ENCODE measurements at places on chromosomes 13 and 19. TPM values are rescaled to one million over a fixed set of nuclear protein-coding genes. Genes with fewer than 3 reads are reported as not detected.

GRCh38 chr13:67914535-67914934 lies 684.4 kb upstream of the PCDH9 start:
- DNase-seq = no peak

DNA sequence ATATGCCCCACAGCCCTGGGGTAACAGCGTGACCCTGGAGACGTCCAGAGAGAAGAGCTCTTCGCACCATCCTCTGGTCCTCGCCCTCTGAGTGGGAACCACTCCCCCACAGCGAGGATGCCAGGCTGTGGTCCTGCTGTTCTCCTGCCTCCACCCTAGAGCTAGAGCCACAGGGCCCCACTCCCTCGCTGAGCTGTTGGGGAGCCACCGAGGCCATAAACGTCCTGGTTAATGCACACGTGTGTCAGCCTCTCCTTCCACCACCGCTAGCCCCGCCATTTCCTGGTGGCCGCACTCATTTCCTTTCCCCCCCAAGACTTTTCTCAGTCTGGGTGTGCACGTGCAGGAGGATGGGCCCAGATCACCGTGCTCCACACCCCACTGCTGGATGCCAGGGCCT lies 11.5 kb downstream of the CEACAM16 start:
- no peak for DNase-seq

DNA sequence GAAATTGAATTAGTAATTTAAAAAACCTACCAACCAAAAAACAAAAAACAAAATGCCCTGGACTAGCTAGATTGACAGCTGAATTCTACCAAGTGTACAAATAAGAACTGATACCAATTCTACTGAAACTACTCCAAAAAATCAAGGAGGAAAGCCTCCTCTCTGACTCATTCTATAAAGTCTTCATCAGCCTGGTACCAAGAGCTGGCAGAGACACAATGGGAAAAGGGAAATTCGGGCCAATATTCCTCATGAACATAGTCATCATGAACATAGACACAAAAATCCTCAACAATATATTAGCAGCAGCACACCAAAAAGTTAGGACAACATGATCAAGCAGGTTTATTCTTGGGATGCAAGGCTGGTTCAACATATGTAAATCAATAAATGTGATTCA lies 2667.7 kb upstream of the PCDH20 start:
- DNase-seq = peak; percentile 10

DNA sequence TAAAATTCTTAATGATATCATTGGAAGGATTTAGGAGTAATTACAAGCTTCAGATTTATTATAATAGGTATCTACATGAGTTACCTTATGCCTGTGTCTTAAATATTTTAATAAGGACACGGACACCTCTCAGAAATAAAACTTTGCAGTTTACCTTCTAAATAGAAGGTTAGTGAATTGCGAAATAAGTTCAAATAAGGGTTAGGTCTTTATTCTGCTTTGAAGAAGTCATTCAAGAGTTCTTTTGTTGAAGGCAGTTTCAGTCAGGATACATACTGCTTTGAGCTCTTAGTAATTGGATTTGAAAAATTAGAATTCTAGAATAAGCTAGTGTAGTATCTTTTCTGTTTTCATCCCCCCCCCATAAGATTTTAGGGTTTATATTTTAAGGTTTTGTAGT lies 53.0 kb downstream of the NAA16 start:
- DNase-seq = no peak

DNA sequence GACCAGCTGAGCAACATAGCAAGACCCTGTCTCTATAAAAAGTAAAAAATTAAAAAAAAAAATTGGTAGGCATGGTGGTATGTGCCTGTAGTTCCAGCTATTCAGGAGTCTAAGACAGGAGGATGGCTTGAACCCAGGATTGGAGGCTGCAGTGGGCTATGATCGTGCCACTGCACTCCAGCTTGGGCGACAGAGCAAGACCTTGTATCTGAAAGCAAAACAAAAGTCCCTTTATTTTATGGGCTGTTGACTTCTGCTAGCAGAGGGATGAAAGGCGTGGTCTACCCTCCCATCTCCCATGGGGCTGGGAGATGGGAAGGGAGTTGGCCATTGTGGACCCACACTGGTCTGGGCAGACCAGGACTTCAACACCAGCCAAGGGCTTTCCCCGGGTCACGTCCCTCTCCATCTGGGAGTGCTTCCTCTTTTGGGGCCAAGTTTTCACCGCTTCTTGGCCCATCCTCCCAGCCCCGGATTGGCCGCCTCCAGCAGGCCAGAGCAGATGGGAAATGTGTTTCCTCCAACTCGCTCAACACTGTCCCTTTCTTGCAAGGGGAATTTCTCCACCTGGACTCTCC lies 2.2 kb upstream of the TNFSF9 start:
- peak; percentile 46 for DNase-seq

DNA sequence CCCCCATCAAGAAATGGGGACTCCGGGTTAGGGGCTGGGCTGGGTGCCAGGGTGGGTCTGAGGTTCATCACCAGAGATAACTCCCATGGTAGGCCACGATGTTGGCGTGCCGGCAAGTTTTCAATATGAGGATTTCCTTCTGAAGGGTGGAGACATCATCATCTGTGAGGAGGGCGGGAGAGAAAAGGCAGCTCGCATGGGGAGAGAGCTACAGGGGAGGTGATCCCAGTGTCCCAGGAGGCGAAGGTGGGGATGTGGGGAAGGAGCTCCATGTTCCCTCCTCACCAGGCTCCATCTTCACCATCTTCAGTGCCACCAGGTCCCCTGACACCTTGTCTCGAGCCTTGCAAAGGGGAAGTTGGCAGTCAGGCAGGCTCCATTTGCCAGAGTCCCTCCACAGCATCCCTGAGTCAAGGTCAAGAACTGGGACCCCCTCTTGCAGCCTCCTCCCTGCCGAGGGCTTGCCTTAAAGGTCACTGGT lies 430 bp downstream of the MAP4K1 start:
- DNase-seq = no peak

DNA sequence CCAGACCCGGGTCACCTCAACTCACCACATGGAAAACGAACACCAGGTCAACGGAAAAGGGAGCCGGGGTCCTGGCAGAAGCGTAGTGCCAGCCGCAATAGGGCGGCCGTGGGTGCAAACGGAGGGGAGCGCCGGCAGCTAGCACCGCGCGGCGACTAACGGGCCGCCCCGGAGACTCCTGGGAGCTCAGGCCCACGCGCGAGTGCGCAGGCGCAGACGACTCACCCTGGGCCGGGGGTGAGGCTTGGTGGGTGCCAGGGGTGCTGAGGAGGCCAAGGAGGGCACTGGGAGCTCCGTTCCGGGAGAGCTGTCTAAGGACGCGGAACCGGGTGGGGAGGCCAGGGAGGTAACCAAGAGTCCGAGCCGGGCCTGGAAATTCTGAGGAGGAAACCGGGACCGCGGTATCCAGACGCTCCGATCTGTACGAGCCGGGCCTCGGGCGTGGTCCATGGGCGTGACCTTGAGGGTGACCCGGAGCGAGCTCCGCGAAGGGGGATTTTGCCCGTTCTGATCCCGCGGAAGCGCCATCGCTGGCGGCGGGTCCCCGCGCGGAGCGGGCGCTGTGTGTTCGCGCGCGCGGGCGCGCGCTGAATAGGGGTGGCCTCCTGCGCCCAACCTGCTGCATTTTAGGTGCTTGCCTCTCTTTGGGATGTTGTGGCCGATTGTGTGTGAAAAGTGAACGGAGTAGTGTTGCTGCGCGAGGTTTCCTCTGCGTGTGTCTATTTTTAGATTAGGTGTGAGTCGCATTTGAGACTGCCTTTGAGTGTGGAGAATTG lies at the start of gene ZNF382:
TSS of gene ZNF382 (plus strand) at position 213 of the 776 bp plus-strand sequence. CDS start 4,602 bp downstream, outside the sequence.
- DNase-seq = peak; percentile 40

GRCh38 chr19:56162258-56162657 lies 13.6 kb upstream of the GALP start:
- DNase-seq = no peak

DNA sequence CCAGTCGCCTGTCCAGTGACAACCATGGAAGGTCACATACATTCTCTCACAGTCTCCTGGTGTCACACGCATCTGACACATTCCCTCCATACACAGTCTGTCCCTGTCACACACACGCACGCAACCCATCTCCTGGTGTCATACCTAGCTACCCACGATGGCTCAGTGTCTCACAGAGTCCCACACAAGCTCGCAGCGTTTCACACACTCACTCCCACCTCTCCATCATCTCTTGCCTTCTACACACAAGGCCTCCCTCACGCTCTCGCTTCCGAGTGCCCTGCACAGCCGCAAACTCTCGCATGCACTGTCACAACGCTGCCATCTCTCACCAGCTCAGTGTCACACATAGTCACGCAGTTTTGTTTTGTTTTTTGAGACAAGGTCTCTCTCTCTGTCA lies 1.2 kb upstream of the GNG8 start:
- DNase-seq = no peak

GRCh38 chr13:44575741-44576350 lies at the start of gene TSC22D1:
Gene TSC22D1, minus strand, starts transcription at chr13:44576330. Its CDS starts 256 bp downstream, at chr13:44576074.
- peak; percentile 58 for DNase-seq

DNA sequence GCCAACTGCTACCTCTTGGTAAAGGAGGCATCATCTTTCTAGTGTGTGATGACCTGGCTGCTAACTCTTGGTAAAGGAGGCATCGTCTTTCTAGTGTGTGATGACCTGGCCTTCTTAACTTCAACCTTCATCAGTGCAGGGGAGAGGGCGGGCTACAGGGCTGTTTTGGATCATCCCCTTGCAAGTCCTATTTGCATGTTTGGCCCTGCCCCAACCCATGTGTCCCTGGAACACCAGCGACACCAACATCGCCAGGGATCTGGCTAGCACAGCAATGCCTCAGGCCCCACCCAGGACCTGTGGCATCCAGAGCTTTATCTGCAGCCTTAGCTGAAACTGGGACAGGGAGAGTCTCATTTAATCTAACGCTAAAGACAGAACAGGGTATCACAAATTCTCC lies 492.4 kb downstream of the MYO16 start:
- no peak for DNase-seq

GRCh38 chr13:91078093-91078679 lies 269.3 kb upstream of the MIR17HG start:
- no peak for DNase-seq

DNA sequence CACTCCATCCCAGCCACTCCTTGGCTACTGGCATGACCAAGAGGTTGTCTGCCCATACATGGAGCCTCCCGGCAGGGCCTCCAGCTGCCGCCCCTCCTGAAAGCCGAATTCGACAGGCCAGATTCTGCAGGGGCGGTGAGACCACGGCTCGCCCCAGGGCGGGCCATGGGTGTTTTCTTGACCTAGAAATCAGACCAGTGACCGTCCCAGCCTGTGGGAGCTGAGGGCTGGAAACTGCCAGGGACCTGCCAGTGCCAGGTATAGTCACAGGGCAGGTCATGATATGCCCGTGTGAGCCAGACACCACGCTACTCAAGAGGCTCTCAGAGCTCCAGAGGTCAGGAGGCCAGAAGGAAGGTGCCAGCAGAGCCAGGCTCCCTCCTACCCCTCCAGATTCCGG lies 16.8 kb downstream of the DAPK3 start:
- no peak for DNase-seq

DNA sequence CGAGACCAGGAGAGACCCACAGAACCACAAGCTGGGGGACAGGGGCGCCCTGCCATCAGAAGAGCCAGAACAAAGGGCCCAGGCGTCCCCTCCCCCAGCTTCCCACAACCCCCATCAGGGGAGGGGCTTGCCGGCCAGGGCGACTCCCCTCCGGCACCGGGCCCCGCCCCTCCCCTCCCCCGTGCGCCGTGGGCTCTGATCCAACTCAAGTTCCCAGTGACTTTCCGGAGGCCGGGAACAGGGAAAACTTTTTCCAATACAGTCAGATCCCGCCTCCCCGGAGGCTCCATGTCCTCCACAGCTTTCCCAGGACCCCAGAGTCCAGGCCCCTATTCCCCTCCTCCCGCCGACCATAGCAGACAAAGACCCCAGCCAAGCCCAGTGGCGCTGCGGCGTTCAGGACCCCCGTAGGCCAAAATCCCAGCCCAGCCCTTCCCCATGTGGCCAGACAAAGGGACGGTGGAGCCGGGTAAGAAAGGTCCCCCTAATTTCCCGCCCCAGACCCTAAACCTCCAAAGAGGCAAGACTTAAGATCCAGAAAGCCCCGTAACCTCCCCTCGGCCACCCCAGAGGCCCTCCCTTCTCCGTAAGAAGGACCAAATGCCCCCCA lies 673 bp downstream of the TEAD2 start:
- peak; percentile 81 for DNase-seq

GRCh38 chr13:78609464-78610205 lies 6.3 kb upstream of the POU4F1 start:
- peak; percentile 20 for DNase-seq

- no peak for DNase-seq
These were observed 546.6 kb downstream of the DACH1 start for GRCh38 chr13:71320452-71320851.

- no peak for DNase-seq
These were observed 5.5 kb upstream of the SLC1A6 start for GRCh38 chr19:14985133-14985532.

DNA sequence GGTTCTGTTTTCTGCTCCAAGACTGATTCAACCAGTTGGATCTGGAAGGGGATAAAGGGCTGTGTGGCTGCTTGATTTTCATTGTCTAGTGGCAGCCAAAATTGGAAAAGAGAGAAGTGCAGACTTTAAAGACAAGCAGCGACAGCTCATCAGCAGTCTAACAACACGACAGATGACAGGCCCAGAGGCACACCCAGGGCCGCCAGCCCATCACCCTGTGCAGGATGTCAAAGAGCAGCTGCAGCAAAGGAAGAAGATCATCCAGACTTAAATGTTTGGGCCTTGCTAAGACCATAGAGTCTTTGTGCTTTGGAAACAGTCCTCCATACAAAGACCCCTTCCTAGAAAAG lies 421.0 kb upstream of the KLF12 start:
- no peak for DNase-seq

GRCh38 chr19:28289295-28290063 lies 923.5 kb downstream of the UQCRFS1 start:
- peak; percentile 30 for DNase-seq

DNA sequence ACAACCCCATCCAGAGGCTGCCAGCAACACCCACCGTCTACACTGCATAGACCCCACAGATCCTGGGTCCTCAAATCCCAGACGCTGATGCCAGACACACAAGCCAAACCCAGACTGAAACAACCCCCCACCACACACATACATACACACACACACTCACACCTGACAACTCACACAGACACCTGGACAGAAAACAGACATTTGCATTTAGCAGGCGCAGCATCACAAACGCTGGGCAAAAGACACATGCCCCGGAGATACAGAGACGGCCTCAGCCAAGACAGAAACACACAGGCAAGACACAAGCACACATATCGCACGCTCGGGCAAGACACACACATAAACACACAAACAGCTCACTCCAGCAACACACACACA lies 1.3 kb downstream of the BBC3 start:
- peak; percentile 35 for DNase-seq

- no peak for DNase-seq
These were observed 11.8 kb downstream of the MAST3 start for GRCh38 chr19:18109341-18109732.

- DNase-seq = no peak
These were observed 431.7 kb downstream of the KLF12 start for GRCh38 chr13:73702419-73703071.

GRCh38 chr19:30212574-30212973 lies 159.6 kb upstream of the ZNF536 start:
- DNase-seq = no peak

Gene CELF5
- total RNA-seq = not detected

Gene CEACAM1
- total RNA-seq = not detected

Gene FREM2
- total RNA-seq = not detected

Gene TLE6
- 0.18 TPM for total RNA-seq

Gene ATP8A2
- total RNA-seq = under 0.01 TPM

Gene GRIK5
- total RNA-seq = 0.08 TPM

Gene ANKLE1
- total RNA-seq = 0.41 TPM

Gene KCNN1
- not detected for total RNA-seq

Gene ADM5
- total RNA-seq = 0.63 TPM

Gene KLK11
- total RNA-seq = not detected

Data from fibroblast of the aortic adventitia (primary cell).